NCI-H1694 (cell line): ENCODE measurements at places on chromosomes 16 and 17.

- DNase-seq: no peak
These were observed 67.4 kb upstream of the SOX9 start for GRCh38 chr17:72053449-72053848.

DNA sequence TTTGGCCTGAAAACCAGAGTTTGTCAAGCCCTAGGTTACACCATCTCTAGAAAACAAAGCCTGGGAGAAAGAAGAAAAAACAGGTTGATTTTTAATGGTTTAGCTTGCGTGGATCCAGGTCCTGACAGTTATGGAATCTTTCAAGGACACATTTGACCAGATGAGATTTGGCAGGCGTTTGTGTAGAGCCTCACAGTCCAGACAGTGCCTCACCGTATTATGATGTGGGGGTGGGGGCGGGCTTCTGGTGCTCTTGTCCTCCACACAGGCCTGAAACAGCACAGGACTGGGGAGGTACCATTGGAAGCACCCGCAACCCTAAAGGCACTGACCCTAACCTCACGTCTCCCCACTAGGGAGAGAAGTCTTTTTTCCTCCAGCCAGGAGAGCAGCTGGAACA is 19.6 kb downstream of the MVP start:
- DNase-seq: no peak

DNA sequence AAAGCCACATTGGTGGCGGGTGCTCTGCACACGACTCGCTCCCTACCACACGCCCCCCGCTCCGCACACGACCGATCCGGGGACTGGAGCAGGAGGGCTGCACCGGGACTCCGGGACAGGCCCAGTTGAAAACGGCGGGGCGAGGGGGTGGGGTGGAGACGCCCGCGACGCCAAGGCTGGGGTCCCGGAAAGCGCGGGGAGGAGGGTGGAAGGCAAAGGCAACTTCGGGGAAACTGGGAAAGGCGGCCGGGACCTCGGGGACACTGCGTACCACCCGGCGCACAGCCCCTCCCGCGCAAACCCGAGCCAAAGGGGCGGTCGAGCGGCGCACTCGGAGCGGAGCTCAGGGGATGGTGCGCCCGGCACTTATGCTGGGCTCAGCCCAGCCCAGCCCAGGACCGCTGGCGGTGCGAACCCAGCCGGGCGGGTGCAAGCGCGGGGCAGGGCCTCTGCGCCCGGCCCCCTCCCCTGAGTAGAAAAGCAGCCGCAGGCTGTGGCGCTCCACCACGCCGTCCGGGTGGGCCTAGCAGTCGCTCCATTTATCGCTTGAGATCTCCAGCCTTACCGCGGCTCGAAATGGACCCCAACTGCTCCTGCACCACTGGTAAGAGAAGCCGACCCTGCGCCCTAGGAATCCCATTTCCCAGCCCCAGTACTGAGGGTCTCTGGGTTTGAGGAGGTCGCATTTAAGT is at the start of gene MT1M:
Gene MT1M, plus strand, starts transcription at position 504 of the 692 bp plus-strand sequence. Its CDS starts 73 bp downstream, at position 577.
- no peak for DNase-seq

- DNase-seq: no peak
These were observed 5.7 kb downstream of the LLGL1 start for GRCh38 chr17:18231164-18231563.

DNA sequence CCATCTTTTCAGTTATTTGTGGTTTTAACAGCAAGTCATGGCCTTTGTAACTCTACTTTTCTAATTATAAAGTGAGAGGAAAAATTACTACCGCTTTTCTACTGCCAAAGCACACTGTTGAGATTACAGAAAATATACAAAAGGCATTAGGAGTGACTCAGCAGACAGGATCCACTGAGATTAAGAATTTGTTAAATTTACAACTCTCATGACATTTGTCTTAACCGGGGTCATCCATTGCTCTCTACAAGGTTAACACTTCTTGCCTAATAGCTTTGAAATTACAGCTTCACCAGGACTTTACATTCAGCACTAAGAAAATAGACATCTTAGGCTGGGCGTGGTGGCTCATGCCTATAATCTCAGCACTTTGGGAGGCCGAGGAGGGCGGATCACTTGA is 93.4 kb downstream of the SSH2 start:
- no peak for DNase-seq

- no peak for DNase-seq
These were observed 323.3 kb downstream of the BCAS3 start for GRCh38 chr17:61000911-61001310.

- no peak for DNase-seq
These were observed 33.1 kb downstream of the CNGB1 start for GRCh38 chr16:57937861-57938260.

DNA sequence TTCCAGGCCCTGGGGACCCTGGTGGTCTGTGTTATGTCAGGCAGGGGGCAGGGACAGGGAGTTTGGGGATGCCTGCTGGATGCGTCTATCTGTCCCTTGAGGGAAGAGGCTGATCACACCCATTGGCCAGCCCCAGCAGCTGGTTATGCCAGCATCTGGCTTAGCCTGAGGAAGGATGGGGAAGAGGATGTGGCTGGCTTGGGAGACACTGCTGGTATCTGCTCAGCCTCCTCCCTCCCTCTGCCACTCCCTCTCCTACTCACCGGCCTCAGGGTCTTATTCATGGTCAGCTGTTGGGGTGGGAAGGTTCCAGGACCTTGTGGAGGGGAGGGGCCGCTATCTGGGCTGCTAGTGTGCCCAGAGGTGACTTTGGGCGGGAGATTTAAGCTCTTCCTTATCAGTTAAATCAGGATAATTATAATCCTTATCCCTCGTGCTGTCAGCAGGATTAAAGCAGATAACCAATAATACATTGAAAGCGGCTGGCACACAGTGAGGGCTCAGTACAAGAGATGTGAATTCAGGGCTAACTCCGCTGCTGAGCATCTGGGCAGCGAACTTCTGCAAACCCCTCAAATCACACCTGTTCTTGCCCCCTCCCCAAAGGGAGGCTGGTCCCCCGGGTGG is 36.0 kb upstream of the MLKL start:
- DNase-seq: no peak

GRCh38 chr16:19912455-19913339 is 28.0 kb upstream of the GPRC5B start:
- DNase-seq: no peak

DNA sequence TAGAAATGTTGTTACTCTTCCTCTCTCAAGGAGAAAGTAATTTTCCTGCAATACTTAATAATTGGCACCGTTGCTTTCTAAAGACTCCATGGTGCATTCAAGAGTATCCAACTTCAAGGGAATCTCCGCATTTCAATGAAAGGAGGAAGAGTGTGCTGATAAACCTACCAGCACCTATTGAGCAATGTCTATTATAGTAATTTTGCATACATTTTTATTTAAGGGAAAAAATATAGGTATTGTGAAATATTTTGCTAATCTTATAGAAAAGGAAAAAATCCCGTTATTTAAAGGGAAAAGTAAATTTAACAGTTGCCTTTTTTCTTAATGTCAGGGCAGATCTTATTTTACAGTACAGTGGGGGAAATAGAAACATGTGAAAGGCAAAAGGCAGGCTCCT is 1.1 kb upstream of the TMEM106A start:
- DNase-seq: no peak

- DNase-seq: no peak
These were observed 3.9 kb downstream of the SKAP1 start for GRCh38 chr17:48426019-48426665.

- DNase-seq: no peak
These were observed 16.0 kb upstream of the RAP1GAP2 start for GRCh38 chr17:2780256-2780655.

DNA sequence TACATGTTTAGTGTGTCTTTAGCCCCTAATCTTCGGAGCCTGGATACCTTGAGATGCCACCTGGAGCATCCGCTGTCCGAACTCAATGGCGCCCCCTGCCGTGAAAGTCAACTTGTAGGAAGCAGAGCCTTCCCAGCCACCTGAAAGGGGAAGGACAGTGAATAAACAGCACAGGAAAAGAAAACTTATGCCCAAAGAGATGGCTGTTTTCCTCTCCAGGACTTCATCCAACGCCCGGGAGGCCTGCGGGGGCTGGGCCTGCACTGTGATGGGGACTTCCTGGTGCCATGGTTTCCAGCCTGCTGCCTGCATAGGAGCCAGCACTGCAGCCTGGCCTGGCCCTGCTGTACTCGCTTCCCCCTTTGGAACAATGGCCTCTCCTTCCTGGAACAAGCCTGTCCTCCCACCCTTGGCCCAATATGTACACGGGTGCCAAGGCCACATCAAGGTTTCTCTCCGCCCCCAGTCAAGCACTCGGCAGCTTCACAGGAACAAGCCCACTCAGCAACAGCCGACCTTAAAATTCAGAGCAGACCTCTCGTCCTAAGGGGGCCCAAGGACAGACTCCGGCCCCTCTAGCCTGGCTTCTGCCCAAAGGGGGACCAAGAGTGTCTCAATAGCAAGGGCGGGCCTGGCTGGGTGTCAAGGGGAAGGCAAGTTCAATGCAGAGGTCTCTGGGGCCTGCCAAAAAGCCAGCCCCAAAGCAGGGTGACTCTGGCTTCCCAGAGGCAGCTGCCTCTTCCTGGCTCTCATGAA is 4.5 kb upstream of the UNC13D start:
- DNase-seq: peak; percentile 64

DNA sequence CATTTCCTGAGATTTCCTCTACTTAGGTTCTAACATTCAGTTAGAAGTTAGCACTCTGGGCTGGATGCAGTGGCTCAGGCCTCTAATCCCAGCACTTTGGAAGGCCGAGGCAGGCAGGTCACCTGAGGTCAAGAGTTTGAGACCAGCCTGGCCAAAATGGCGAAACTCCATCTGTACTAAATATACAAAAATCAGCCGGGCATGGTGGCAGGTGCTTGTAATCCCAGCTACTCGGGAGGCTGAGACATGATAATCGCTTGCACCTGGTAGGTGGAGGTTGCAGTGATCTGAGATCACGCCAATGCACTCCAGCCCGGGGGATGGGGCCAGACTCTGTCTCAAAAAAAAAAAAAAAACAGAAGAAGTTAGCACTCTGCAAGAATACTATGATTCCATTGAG is 1430.9 kb downstream of the CDH11 start:
- no peak for DNase-seq

GRCh38 chr16:66562409-66562808 is 3.8 kb upstream of the CMTM1 start:
- DNase-seq: no peak

- no peak for DNase-seq
These were observed 32.9 kb upstream of the FBXO47 start for GRCh38 chr17:39000021-39000601.

- DNase-seq: no peak
These were observed 3.8 kb upstream of the DCAF7 start for GRCh38 chr17:63546308-63547082.

DNA sequence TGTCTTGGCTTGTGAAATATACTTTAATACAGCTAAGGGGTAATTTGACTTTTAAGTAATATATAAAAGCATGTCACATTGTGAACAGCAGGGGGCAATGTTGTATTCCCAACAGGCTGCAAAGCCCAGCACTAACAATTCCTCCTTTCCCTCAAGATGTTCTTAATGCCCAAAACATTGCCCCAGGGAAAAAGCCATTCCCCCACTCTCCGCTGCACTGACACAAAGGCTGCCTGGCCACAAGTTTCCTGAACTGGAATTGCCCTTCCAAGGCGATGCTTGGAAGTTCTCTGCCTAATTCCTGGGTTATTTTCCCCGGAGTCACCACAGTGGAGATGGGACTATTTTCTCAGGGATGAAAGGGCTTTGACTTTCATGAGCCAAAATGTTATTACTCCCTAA is 27.2 kb downstream of the CLEC16A start:
- peak; percentile 57 for DNase-seq

DNA sequence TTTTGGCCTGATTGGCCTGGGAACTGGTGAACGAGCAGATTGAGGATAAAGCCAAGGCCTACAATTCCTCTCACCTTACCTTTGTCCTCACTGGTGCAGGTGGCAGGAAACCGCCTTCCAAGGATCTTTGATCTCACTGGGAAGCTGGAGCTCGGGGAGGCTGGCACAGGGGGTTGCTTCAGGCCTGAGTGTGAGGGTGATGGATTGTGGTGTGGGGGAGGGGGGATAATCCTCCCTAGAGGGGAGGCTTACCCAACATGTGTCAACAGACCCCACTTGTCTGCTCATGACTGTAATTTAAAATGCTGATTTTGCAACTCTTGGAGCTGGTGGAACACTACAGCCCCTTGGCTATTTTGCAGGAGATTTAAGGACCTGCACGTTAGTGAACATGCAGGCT is 4.5 kb upstream of the RMI2 start:
- no peak for DNase-seq

DNA sequence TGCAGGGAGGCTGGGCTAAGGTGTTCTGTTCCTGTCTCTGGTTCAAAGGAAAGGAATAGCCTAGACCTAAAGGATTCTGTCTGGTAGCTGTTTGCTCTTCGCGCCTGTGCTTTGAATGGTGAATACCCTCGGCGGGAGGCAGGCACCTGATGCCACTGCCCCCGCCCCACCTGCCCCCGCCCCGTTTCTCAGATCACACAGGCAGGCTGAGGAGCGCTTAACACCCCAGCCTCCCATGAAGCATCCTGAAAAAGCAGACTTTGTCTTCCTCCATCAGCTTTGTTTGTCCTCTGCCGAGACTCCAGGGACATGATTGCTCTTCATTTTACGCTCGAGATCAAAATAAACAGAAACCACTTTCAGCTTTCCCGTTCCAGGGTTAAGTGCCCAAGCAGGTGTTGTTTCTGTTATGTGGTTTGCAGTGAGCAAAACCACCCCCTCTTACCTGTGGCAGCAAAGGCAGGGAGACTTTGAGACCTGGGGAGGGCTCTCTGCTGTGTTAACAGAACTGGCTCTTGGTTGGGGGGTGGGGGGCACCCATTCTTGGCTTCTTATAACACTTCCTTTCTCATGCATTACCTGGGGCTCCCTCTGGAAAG is 452.1 kb downstream of the WWOX start:
- no peak for DNase-seq

DNA sequence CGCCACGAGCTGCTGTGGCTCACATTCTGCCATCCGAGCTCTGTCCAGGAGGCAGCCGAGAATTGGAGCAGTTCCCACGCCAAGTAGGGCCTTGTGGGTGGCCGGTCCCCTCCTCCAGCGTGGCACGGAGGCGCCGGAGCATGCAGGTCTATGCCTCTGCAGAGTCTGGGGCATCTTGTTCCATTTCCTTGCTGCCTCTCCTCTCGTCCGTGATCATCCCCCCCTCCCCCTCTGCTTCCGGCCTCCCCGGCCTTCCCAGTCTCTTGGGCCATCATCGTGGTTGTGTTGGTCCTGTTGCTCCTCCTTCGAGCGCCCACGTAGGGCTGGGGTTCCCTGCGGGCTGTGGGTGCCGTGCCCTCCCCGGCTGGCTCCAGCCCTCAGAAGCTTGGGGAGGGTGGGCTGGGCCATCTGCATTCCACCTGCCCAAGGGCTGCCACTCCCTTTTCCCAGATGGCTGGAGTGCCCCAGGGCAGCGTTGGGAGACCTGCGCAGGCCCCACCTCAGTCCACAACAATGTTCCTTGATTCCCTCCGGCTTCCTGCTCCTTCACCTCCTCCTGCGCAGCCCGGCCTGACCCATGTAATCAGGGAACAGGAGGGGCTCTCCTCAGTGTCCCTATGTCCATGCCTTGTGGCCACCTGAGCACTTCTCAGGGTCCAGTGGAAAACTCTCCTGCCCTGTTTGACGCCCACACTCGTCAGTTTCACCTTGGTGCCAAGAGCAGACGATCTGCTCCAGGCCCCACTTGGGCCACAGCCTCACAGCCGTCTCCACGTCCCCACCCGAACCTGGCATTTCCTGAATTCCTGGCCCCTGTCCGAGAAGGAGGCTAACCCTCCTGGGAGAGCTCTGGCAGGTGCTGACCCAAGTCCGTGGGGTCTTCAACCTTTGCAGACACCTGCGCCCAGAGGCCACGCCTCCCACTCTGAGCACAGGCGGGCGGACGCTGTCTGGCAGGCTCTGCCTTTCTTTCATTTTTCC is 37.1 kb downstream of the BAIAP2 start:
- DNase-seq: no peak
